SJSA1 (cell line): ENCODE measurements at places on chromosomes 3 and 15. TPM values are rescaled to one million over a fixed set of nuclear protein-coding genes. Genes with fewer than 3 reads are reported as not detected.

The COL6A5 gene
- total RNA-seq = not detected in 2 replicates

GRCh38 chr3:134794950-134795745, at the start of gene EPHB1:
Gene EPHB1, plus strand, starts transcription at chr3:134795260.
- peak within 1 kb of the TSS; percentile 29 for H3K4me3 ChIP-seq
- no peaks in the 10 kb centered on the region for H3K36me3 ChIP-seq
- H3K27ac ChIP-seq = no peak within 1 kb of the TSS
- H3K4me1 ChIP-seq = peaks cover 15% of the 10 kb centered on the region
- peaks cover 37% of the 10 kb centered on the region for H3K27me3 ChIP-seq
- peak; percentile 79 for DNase-seq

DNA sequence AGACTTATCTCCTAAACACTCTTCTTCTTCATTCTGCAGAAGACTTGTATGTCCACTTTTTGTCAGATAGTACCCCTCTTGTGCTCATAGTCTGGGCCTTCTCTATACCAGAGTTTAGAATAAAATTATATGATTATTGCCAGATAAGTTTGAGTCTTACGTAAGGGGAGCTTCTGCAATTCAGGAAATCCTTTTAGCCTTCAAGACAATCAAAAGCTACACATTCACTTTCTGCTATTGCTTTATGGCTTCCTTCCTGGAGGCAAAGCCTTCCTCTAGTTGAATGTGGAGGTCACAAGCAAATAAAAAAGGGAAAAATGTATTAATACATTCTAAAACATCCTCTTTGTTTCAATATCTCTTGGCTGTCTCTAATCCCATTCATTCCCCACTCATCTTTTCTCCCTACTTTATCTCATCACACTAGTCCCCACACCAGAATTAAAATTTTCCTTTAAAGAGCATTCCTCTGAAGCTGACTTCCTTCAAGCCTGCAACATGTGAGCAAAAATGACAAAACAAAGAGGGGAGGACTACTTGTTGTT, 186.8 kb downstream of the CPNE4 start:
- H3K4me1 ChIP-seq = no peaks in the 10 kb centered on the region
- no peaks in the 10 kb centered on the region for H3K36me3 ChIP-seq
- no peak overlapping the region for H3K4me3 ChIP-seq
- DNase-seq = no peak
- H3K27me3 ChIP-seq = no peaks in the 10 kb centered on the region; the same call in 1 of the 2 replicates
- H3K27ac ChIP-seq = no peak overlapping the region

DNA sequence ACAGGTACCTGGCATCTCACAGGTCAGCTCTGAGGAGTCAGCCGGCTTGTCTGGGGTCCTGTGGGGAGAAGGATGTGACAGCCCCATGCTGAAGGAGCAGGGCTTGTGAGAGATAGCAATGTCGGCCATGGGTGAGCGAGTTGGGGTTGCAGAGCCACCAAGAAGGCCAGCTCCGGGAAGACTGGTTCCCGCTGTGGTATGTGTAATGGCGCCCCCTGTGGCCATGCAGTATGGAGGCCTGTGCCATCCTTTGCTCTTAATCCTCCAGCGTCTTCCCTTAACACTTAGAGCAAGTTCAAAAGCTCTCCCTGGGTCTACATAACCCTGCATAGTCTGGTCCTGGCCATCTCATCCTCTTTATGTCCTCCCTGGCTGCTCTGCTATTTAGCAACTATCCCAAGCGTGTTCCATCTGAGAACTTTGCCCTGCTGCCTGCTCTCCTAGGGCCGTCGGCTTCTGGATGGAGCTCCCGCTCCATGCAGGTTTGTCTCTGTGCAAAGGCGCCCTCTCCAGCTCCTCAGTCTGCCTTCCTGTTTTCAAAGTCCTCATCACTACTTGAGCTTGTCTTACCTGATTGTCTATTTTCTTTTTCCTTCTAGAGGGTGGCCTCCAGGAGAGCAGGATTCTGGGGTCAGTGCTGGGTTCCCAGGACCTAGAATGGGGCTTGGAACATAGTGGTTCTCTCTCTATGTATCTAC, 40.8 kb upstream of the IQCF6 start:
- no peak overlapping the region for H3K4me3 ChIP-seq
- no peak overlapping the region for H3K27ac ChIP-seq
- H3K27me3 ChIP-seq = no peaks in the 10 kb centered on the region
- H3K4me1 ChIP-seq = no peaks in the 10 kb centered on the region
- DNase-seq = no peak
- H3K36me3 ChIP-seq = no peaks in the 10 kb centered on the region

GRCh38 chr3:64023861-64024223, 548 bp upstream of the PSMD6 start:
- peaks cover 43% of the 10 kb centered on the region for H3K36me3 ChIP-seq
- no peaks in the 10 kb centered on the region for H3K27me3 ChIP-seq
- DNase-seq = no peak

DNA sequence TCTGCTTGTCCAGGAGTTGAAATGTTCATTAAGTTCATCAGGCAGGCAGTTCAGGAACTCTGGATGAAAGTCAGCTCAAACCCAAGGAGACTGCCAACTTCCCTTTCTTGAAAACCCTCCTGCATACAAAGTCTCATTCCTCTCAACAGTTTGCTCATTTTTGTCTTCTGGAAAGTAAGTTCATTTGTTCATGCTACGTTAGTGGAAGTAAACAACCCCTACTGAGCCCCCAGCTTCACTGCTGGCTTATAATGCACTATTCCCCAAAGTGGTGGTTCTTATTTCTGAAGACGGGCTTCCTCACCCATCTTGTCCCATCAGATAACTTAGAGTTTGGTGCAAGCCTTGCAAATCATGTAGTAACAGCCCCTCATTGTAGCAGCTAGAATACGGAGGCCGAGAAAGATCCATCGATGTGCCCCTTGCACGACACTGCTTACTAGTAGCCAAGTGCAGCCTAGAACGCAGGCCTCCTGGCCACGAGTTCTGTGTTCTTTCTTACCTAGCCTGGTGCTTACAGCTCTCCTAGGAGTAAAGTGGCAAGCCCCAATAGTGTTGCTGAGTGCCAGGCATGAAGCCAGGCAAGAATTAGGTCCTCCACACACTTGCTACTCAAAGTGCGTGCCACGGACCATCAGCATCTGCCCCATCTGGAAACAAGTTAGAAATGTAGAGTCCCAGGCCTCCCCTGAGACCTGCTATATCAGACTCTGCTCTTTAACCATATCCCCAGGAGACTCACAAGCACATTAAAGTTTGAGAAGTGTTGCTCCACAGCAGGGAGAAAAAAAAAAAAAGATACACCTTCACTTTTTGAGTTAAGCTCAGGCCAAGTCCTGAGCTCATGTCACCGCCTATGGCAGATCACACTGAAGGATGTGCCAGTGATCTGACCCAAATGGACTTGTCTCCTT, 82.5 kb downstream of the RFTN1 start:
- DNase-seq = no peak
- no peaks in the 10 kb centered on the region for H3K27me3 ChIP-seq
- H3K27ac ChIP-seq = no peak overlapping the region
- peaks cover 14% of the 10 kb centered on the region for H3K36me3 ChIP-seq

GRCh38 chr15:48856942-48857341, 21.0 kb upstream of the EID1 start:
- DNase-seq = peak; percentile 85
- no peaks in the 10 kb centered on the region for H3K27me3 ChIP-seq
- H3K4me1 ChIP-seq = peaks cover 45% of the 10 kb centered on the region
- no peak overlapping the region for H3K4me3 ChIP-seq
- no peaks in the 10 kb centered on the region for H3K36me3 ChIP-seq
- peak overlapping the region; percentile 83 for H3K27ac ChIP-seq

GRCh38 chr15:31352339-31352751, 25.7 kb downstream of the KLF13 start:
- no peak for DNase-seq

The GOLGA8K gene
- not detected in 2 replicates for total RNA-seq

The CLDN18 gene
- not detected in 2 replicates for total RNA-seq

GRCh38 chr3:114456742-114457141, 162.9 kb downstream of the TIGIT start:
- no peak overlapping the region for H3K27ac ChIP-seq
- DNase-seq = no peak
- H3K36me3 ChIP-seq = no peaks in the 10 kb centered on the region; the same call in 1 of the 2 replicates
- H3K4me3 ChIP-seq = no peak overlapping the region
- H3K27me3 ChIP-seq = no peaks in the 10 kb centered on the region

The ZNF774 gene
- 0.66 and 4.1 TPM in 2 replicates for total RNA-seq

The SLCO2A1 gene
- 0.16 TPM in 1 of 2 replicates, not detected in the other for total RNA-seq

The GRM2 gene
- total RNA-seq = 0.03 TPM in 1 of 2 replicates, not detected in the other

- H3K4me3 ChIP-seq = no peak overlapping the region
- H3K27ac ChIP-seq = no peak overlapping the region
These were observed 7.9 kb upstream of the EOMES start for GRCh38 chr3:27729748-27730611.

The DPPA2 gene
- total RNA-seq = not detected in 2 replicates

DNA sequence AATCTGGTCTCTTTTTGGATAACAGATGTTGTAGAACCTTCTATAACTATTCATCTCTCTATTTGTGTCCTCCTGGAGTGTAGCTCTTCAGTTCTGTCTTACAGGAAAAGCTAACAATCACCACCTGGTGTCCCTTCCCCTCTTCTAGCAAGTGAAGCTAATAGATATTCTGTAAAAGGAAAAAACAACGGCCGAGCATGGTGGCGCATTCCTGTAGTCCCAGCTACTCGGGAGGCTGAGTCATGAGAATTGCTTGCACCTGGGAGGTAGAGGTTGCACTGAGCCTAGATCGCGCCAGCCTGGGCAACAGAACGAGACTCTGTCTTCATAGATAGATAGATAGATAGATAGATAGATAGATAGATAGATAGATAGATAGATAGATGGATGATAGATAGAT, 779.4 kb downstream of the TUSC7 start:
- H3K36me3 ChIP-seq = no peaks in the 10 kb centered on the region
- no peaks in the 10 kb centered on the region for H3K27me3 ChIP-seq
- no peak overlapping the region for H3K4me3 ChIP-seq
- DNase-seq = no peak
- H3K27ac ChIP-seq = no peak overlapping the region
- no peaks in the 10 kb centered on the region for H3K4me1 ChIP-seq

The IQCH gene
- 0.31 and 4.5 TPM in 2 replicates for total RNA-seq

The THUMPD3 gene
- 33.8 and 52.0 TPM in 2 replicates for total RNA-seq

DNA sequence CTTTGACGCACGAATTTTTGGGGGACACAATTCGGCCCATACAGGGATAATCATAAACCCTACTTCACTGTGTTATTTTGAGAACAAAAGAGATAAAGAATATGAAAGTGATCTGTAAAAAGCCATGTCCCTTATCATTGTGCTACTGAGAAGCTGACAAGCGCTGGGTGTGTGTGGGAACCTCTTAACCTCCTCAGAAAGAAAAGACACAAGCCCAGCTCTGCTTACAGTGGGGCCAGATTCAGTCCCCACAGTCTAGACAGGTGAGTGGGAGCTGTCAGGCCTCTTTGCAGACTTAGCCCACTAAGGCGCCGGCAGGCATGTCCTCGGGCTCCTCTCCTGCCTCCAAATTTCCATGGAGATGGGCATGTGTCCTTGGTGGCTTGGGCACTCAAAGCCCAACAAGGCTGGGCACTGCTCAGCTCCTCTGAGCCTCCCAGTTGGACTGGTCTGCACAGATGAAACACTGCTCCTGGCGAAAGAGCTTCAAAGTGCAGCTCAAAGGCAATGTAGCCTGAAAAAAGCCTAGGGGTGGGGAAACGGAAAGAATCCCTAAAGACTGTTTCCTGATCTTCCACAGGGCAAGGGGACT, 64.4 kb upstream of the ETV5 start:
- H3K4me3 ChIP-seq = no peak overlapping the region
- H3K4me1 ChIP-seq = no peaks in the 10 kb centered on the region

DNA sequence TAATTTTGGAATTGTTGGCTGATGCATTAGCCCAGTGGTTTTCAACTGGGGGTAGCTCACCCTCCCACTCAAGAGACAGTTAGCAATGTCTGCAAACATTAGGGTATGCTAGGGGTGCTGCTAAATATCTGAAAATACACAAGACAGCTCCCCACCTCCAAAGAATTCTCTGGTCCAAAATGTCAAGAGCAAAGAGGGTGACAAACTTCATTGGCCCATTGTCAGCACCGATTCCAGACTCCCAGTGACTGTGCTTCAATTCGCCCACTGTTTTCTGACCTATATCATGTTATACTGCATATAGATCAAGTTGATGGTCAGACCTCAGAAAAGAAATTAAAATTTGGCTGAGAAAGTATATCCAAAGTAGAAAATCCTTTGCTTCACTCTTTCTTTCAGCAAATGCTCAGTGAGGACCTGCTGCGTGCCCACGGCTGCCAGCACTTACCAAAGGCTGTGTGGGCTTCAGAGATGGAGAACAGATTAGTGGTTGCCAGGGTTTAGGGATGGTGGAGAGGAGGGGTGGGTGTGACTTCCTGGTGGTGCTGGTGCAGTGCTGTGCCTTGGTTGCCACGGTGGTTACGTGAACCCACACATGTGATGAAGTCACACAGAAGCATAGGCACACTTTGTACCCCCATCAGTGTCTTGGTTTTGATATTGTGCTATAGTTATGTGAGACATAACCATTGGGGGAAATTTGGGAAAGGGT, 204.0 kb downstream of the PLCL2 start:
- no peaks in the 10 kb centered on the region for H3K4me1 ChIP-seq
- no peak overlapping the region for H3K27ac ChIP-seq
- no peaks in the 10 kb centered on the region for H3K27me3 ChIP-seq
- DNase-seq = no peak
- H3K4me3 ChIP-seq = no peak overlapping the region

The SKOR1 gene
- total RNA-seq = not detected in 2 replicates

DNA sequence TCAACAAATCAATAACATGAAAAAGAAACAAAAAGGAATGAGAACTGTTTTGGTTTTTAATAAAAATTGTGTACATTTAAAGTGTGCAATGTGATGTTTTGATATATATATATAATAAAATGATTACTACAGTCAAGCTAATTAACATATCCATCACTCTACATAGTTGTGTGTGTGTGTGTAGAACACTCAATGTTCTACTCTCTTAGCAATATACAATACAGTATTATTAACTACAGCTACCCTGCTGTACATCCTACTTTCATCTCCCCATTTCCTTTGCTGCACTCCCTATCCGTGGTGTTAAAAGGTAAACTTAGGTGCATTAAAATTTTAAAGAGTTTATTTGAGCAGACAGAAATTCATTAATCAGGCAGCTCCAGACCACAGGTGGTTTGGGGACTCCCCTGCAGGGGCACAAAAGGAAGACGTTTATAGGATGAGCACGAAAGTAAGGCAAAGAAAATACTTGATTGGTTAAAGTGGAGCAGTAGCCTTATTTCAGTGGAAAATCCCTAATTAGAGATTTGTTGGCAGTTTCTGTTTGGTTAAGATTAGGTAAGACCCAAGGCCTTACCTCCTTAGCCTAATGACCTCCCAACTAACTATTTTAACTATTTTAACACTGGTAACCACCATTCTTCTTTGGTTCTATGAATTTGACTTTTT, 61.8 kb upstream of the SNRK start:
- H3K27ac ChIP-seq = no peak overlapping the region
- no peaks in the 10 kb centered on the region for H3K36me3 ChIP-seq
- H3K4me1 ChIP-seq = no peaks in the 10 kb centered on the region
- H3K27me3 ChIP-seq = no peaks in the 10 kb centered on the region

GRCh38 chr15:35973029-35973428, 427.1 kb upstream of the DPH6 start:
- H3K4me3 ChIP-seq = no peak overlapping the region
- no peaks in the 10 kb centered on the region for H3K36me3 ChIP-seq
- 0 out of 2 replicates have a peak, but pooled peaks cover 2% of the 10 kb centered on the region for H3K27me3 ChIP-seq
- no peaks in the 10 kb centered on the region for H3K4me1 ChIP-seq
- DNase-seq = no peak

- H3K4me1 ChIP-seq = no peaks in the 10 kb centered on the region
- DNase-seq = no peak
- H3K36me3 ChIP-seq = no peaks in the 10 kb centered on the region
- H3K4me3 ChIP-seq = no peak overlapping the region
- H3K27ac ChIP-seq = no peak overlapping the region
These were observed 181.2 kb downstream of the WNT5A start for GRCh38 chr3:55305696-55306485.
